ENCODE measurements at places on chromosomes 5 and 9.

DNA sequence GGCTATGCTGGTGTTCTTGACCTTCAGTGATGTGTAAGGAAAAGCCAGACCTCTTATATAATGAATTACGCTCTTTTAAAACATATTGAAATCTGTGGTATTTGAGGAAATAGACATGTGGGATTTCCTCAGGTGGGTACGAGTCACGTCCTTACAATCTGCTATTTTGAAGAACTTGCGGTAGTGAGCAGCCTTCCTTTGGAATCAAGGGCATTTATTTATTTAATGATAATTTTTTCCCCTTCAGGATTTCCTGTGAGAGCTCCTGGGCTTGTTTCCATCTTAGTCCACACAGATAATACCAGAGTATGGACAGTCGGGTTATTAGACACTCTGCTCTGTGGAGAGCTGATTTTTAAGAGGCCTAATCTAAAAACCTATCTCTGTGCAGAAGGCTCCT, 167.9 kb downstream of the ARHGEF28 start:
- H3K4me3 ChIP-seq: no peak overlapping the region
- DNase-seq: no peak
- no peak overlapping the region for H3K27ac ChIP-seq
- no peaks in the 10 kb centered on the region for H3K4me1 ChIP-seq
- H3K27me3 ChIP-seq: peaks cover 21% of the 10 kb centered on the region

DNA sequence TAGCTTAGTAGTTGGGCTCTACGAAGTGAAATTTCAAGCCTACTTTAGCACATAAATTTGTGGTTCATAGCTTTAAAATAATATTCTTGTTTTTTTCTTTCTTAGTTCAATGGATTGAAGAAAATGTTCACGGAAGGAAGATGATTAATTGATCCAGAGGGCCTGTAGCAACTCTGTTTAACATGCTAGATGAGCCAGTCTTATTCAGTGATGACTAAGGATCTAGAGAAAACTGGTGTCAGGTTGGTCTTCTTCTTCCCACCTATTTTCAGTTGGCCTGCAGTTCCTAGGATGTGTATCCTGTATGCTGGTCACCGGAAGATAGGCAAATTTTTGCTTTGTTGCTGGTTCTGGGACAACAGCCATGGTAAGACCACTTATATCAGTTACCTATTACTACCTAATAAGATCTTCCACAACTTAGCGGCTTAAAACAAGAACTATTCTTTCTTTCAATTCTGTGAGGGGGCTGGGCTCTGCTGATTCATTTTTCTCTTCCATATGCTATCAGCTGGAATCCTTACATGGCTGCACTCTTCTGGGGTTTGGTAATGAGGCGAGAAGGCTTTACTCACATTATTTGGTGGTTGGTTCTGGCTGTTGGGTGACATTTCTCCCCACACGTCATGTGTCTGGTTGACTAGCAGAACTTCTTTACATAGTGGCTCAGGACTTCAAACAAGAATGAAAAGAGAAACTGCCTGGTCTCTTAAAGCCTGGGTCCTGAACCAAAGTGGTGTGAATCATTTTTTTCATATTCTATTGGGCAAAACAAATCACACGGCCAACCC, 182.7 kb upstream of the ACTBL2 start:
- H3K4me1 ChIP-seq: no peaks in the 10 kb centered on the region
- no peak overlapping the region for H3K27ac ChIP-seq
- H3K27me3 ChIP-seq: no peaks in the 10 kb centered on the region
- no peaks in the 10 kb centered on the region for H3K36me3 ChIP-seq
- H3K4me3 ChIP-seq: no peak overlapping the region

GRCh38 chr9:79428422-79428821, 143.3 kb upstream of the TLE4 start:
- DNase-seq: no peak
- H3K27ac ChIP-seq: no peak overlapping the region
- H3K4me1 ChIP-seq: no peaks in the 10 kb centered on the region
- no peaks in the 10 kb centered on the region for H3K36me3 ChIP-seq
- H3K27me3 ChIP-seq: peaks cover 4% of the 10 kb centered on the region

GRCh38 chr5:32942225-32942989, 231.3 kb downstream of the NPR3 start:
- H3K27me3 ChIP-seq: no peaks in the 10 kb centered on the region
- no peak for DNase-seq
- H3K4me1 ChIP-seq: no peaks in the 10 kb centered on the region
- H3K36me3 ChIP-seq: no peaks in the 10 kb centered on the region

- no peaks in the 10 kb centered on the region for H3K4me1 ChIP-seq
- H3K27me3 ChIP-seq: no peaks in the 10 kb centered on the region
- no peak for DNase-seq
- H3K4me3 ChIP-seq: no peak overlapping the region
- H3K36me3 ChIP-seq: peaks cover 2% of the 10 kb centered on the region
Observed at GRCh38 chr5:15995341-15996052, 184.1 kb downstream of the MARCHF11 start.

All from memory B cell (primary cell).